ENCODE measurements at places on chromosomes 4 and X. TPM values are rescaled to one million over a fixed set of nuclear protein-coding genes. Genes with fewer than 3 reads are reported as not detected.
A peak's percentile ranks its signal among the peaks of the same experiment; 100 is the strongest.

GRCh38 chr4:121693886-121694285 is 2.9 kb downstream of the ANXA5 start:
- no peaks in the 10 kb centered on the region for H3K27me3 ChIP-seq
- no peak overlapping the region for H3K27ac ChIP-seq
- peaks cover 8% of the 10 kb centered on the region for H3K36me3 ChIP-seq
- peaks cover 75% of the 10 kb centered on the region for H3K4me1 ChIP-seq

GRCh38 chr4:38149997-38150671 is 189.9 kb downstream of the PTTG2 start:
- no peak overlapping the region for H3K27ac ChIP-seq
- no peaks in the 10 kb centered on the region for H3K36me3 ChIP-seq
- DNase-seq = no peak
- H3K4me3 ChIP-seq = no peak overlapping the region

DNA sequence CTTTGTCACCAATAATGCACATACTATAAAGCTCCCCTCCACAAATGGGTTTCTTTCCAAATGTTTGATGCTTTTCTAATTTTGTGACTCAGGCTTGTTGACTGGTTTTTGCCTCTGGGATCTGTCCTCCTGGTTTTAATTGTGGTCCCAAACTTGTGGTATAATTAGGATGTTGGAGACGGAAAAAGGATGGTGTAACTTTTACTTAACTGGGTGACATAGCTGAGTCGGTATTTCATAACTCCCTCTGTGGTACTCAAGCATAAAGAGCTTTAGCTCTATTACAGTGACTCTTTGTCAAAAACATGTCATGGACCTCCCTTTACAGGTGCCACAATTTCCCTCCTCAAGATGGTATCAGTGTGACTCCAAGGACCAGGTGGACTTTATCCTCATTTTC is 119.7 kb upstream of the RBPJ start:
- no peak for DNase-seq
- no peaks in the 10 kb centered on the region for H3K27me3 ChIP-seq
- H3K27ac ChIP-seq = no peak overlapping the region
- no peaks in the 10 kb centered on the region for H3K36me3 ChIP-seq
- no peak overlapping the region for H3K4me3 ChIP-seq
- peaks cover 9% of the 10 kb centered on the region for H3K4me1 ChIP-seq

- H3K4me1 ChIP-seq = no peaks in the 10 kb centered on the region
- DNase-seq = no peak
- no peaks in the 10 kb centered on the region for H3K27me3 ChIP-seq
- H3K27ac ChIP-seq = no peak overlapping the region
These were observed 42.8 kb upstream of the CHRNA9 start for GRCh38 chr4:40292313-40292759.

- no peak for DNase-seq
- H3K36me3 ChIP-seq = no peaks in the 10 kb centered on the region
- H3K27me3 ChIP-seq = no peaks in the 10 kb centered on the region
- no peak overlapping the region for H3K4me3 ChIP-seq
- no peak overlapping the region for H3K27ac ChIP-seq
These were observed 6.4 kb upstream of the SMIM9 start for GRCh38 chrX:154840856-154841255.

GRCh38 chr4:7328913-7329638 is 105.7 kb downstream of the PSAPL1 start:
- H3K27me3 ChIP-seq = no peaks in the 10 kb centered on the region
- H3K4me1 ChIP-seq = no peaks in the 10 kb centered on the region
- no peaks in the 10 kb centered on the region for H3K36me3 ChIP-seq
- no peak overlapping the region for H3K27ac ChIP-seq
- DNase-seq = peak; percentile 71
- H3K4me3 ChIP-seq = no peak overlapping the region

GRCh38 chrX:107826238-107827029 is 768 bp downstream of the MID2 start:
- no peaks in the 10 kb centered on the region for H3K27me3 ChIP-seq
- peaks cover 14% of the 10 kb centered on the region for H3K4me1 ChIP-seq
- H3K36me3 ChIP-seq = no peaks in the 10 kb centered on the region
- peak; percentile 55 for DNase-seq
- peak overlapping the region; percentile 89 for H3K27ac ChIP-seq
- peak overlapping the region; percentile 59 for H3K4me3 ChIP-seq

- H3K4me3 ChIP-seq = peak overlapping the region; percentile 23
- no peaks in the 10 kb centered on the region for H3K36me3 ChIP-seq
- peaks cover 35% of the 10 kb centered on the region for H3K4me1 ChIP-seq
- H3K27ac ChIP-seq = no peak overlapping the region
These were observed 3.9 kb upstream of the SFRP2 start for GRCh38 chr4:153792618-153793247.

GRCh38 chr4:87855559-87855958 is 22.8 kb downstream of the MEPE start:
- H3K36me3 ChIP-seq = no peaks in the 10 kb centered on the region
- H3K27me3 ChIP-seq = no peaks in the 10 kb centered on the region
- H3K4me3 ChIP-seq = no peak overlapping the region
- no peak overlapping the region for H3K27ac ChIP-seq
- H3K4me1 ChIP-seq = peaks cover 5% of the 10 kb centered on the region
- DNase-seq = no peak

GRCh38 chr4:113469926-113470325 is 291.6 kb downstream of the CAMK2D start:
- peaks cover 2% of the 10 kb centered on the region for H3K36me3 ChIP-seq
- H3K4me1 ChIP-seq = peaks cover 21% of the 10 kb centered on the region
- no peak overlapping the region for H3K4me3 ChIP-seq
- no peak overlapping the region for H3K27ac ChIP-seq

- no peak for DNase-seq
- no peaks in the 10 kb centered on the region for H3K36me3 ChIP-seq
- H3K27me3 ChIP-seq = no peaks in the 10 kb centered on the region
- H3K4me3 ChIP-seq = no peak overlapping the region
- H3K4me1 ChIP-seq = no peaks in the 10 kb centered on the region
These were observed 51.5 kb downstream of the SLC2A9 start for GRCh38 chr4:9969526-9970398.

- H3K27ac ChIP-seq = no peak overlapping the region
- H3K36me3 ChIP-seq = no peaks in the 10 kb centered on the region
- no peak for DNase-seq
- H3K4me1 ChIP-seq = peaks cover 5% of the 10 kb centered on the region
- H3K27me3 ChIP-seq = peaks cover 10% of the 10 kb centered on the region
These were observed 149.3 kb upstream of the SLC4A4 start for GRCh38 chr4:71189471-71189870.

GRCh38 chr4:157358439-157358838 is 137.9 kb downstream of the GRIA2 start:
- H3K27ac ChIP-seq = no peak overlapping the region
- no peak for DNase-seq
- no peaks in the 10 kb centered on the region for H3K36me3 ChIP-seq
- no peaks in the 10 kb centered on the region for H3K4me1 ChIP-seq
- H3K27me3 ChIP-seq = no peaks in the 10 kb centered on the region
- no peak overlapping the region for H3K4me3 ChIP-seq

DNA sequence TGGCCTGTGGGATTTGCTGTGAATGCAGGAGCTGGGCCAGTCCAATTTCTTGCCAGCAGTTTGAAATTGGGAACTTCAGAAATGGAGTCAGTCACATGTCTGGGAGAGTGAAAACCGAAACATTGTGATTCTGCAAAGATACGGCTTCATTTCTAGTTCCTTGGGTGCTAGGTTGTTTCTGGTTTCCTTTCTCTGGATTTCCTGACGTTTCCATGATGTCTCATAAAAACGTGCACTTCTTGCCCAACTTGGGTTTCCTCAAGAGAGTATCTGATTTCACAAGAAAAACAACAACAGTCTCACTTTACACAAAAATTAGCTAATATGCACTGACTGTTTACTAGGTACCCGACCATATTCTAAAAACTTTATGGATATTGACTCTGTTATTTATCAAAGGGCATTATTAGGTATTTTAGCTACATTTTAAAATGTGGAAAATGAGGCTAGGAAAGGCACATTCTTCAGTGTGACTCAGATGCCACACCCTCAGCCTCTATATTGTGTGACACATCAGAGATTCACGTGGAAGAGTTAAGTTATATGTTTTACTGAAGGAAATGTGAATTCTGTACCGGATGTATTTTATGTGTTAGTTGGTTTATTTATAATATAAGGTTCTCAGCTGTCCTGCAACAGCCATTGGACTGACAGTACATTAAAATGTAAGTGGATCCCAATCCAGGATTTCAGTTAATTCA is 225.0 kb upstream of the PUDP start:
- no peak overlapping the region for H3K4me3 ChIP-seq
- no peaks in the 10 kb centered on the region for H3K27me3 ChIP-seq
- no peak for DNase-seq
- H3K36me3 ChIP-seq = no peaks in the 10 kb centered on the region

DNA sequence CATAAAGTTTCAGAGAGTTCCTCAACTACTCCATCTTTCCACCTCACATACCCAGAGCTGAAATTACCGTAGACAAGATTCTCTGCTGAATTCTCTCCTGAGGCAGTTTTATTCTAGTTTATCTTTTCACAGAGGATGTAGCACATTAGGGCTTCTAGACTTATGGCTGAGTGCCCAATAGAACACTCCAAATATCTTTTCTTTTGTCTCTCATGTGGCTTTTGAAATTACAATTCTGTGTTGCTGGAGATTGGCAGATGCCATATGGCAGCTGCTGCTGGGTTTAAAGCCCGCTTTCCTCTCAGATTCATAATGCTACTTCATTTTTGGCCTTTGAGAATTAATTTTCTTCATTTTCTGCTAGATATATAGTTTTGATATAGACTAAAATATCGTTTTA is 107.6 kb upstream of the BANK1 start:
- H3K4me3 ChIP-seq = no peak overlapping the region
- no peaks in the 10 kb centered on the region for H3K4me1 ChIP-seq
- H3K27me3 ChIP-seq = no peaks in the 10 kb centered on the region
- no peak for DNase-seq
- H3K36me3 ChIP-seq = no peaks in the 10 kb centered on the region

The PLAC1 gene
- total RNA-seq = not detected

The RASSF6 gene
- 1.9 TPM for total RNA-seq

The PLXNB3 gene
- 4.6 TPM for total RNA-seq

The TMA16 gene
- 19.7 TPM for total RNA-seq

The C4orf50 gene
- total RNA-seq = 0.09 TPM

The EPGN gene
- total RNA-seq = 2.5 TPM

Measured in lower lobe of right lung (tissue), 2 donors.